ENCODE measurements at places on chromosomes 2 and 18.
A peak's percentile ranks its signal among the peaks of the same experiment; 100 is the strongest.

DNA sequence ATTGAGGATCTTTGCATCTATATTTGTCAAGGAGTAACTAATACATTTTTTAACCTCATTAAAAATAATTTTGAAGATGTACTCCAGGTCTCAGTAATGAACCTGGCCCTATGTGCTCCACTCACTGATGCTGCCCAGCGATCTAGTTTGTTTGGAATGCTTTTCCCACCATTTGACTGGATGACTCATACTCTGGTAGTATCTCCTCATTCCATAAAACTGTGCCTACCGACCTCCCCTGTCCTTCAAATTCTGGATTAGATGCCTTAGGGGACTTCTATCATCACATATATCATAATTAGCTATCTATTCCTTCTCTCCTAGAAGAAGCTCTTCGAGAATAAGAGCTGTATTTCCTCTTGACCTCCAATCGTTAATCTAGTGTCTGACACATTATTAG lies 83.8 kb downstream of the FAM117B start:
- no peak for DNase-seq

DNA sequence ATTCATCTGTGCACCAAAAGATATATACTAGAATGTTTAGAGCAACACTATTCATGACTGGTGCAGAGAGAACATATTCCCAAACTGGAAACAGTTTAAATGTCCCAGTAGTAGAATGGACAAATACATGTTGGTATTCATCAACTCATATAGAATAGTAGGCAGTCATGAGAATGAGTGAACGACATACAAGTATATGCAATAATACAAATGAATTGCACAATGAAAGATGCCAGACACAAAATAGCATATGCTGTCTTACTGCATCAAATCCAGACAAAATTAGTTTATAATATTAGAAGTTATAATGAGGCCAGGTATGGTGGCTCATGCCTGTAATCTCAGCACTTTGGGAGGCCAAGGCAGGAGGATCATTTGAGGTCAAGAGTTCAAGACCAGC lies 8.3 kb upstream of the PRKAG3 start:
- DNase-seq = no peak

DNA sequence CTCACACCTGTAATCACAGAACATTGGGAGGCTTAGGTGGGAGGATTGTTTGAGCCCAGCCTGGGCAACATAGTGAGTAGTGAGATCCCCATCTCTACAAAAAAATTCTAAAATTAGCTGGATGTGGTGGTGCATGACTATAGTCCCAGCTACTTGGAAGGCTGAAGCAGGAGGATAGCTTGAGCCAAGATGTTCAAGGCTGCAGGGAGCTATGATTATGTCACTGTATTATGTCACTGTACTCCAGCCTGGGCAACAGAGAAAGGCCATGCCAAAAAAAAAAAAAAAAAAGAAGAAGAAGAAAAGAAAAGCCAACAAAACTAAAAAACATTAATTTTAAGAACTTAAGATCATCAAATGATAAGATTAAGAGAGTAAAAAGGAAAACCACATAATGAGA lies 17.4 kb upstream of the NCOA1 start:
- no peak for DNase-seq

DNA sequence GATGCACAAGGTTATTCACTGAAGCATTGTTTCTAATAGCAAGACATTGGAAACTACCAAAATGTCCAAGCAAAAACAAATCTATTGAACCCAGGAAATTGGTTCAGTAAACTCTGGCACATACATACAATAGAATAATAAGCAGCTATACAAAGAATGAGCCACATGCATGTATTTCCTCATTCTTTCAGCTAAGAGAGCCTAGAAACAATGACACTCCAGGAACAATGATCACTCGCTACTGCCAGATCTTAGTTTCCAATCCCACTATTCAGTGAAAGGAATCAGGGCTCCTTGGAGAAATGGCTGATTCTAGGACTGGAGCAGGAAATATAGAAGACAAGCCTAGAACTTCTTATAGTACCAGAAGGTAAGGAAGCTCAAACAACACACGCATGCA lies 221.9 kb upstream of the AGAP1 start:
- DNase-seq = no peak

- no peak for DNase-seq
Measured at GRCh38 chr2:207182911-207183310, 17.2 kb upstream of the KLF7 start.

DNA sequence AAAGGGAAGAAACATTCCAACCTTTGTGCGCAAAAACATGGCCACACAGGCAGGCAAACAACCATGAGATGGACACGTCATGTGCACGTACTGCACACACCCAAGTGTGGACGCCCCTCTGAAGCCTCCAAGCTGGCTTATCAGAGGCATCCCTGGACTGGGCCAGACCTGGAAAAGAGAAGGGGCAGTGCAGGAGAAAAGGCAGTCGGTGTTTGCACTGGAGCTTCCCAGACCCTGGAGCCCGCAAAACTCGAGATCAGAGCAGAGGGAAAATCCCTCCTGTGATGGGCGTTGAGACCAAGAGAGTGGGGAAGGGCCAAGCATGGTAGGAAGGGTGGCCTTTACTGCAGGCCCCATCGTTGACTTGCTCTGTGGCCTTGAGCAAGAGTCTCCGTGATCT lies 269.5 kb downstream of the CYRIA start:
- DNase-seq = no peak

GRCh38 chr2:85838641-85839040 lies 50.1 kb downstream of the ST3GAL5 start:
- DNase-seq = no peak

DNA sequence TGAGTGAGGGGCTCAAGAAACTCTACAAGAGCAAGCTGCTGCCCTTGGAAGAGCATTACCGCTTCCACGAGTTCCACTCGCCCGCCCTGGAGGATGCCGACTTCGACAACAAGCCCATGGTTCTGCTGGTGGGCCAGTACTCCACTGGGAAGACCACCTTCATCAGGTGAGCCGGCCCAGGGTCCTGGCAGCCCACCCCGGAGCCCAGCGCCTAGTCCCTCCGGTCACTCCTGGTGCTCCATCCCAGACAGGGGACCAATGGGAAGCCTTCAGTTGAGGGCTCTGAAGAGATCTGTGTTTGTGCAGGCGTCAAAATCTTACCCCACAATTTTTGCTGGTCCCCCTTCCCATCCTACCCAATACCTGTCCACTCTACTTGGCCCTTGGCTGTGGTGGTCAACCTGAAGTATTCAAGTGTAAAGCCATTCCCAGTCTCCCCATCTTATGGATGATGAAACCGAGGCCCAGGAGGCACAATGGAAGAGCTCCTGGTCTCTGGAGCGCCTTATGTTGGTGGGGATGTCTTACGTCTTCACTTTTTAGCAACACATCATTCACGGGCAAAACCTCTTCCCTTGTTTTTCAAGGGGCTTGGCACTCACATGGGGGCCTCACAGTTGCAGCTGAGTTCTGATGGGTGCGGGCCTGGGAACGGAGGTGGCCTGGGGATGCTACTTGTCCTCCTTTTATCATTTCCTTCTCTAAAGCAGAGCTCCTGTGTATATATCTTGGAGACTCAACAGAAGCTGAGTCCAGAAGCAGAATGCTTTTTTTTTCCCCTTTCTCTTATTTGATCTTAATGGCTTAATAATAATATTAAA lies 941 bp downstream of the EHD3 start:
- DNase-seq = no peak

DNA sequence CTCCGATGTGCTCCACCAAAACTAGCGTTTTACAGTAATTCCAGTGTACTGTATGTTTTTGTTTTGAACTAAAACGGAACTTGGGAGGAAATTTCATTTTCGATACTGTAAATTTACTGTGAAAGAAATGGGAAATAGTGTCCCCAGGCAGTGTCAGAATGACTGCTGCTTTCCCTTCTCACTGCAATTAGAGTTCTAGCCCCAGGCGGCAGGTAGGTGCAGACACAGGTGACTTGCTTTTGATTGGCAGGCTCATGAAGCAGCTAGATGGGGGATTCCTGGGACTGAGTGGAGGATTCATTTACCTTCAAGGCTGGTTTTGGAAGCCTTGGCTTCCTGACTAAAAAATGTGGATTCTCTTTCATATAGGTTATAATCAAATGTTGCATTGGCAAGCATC lies 27.0 kb downstream of the RPRM start:
- DNase-seq = no peak

- no peak for DNase-seq
Measured at GRCh38 chr2:230751062-230751461, 38.4 kb downstream of the CAB39 start.

DNA sequence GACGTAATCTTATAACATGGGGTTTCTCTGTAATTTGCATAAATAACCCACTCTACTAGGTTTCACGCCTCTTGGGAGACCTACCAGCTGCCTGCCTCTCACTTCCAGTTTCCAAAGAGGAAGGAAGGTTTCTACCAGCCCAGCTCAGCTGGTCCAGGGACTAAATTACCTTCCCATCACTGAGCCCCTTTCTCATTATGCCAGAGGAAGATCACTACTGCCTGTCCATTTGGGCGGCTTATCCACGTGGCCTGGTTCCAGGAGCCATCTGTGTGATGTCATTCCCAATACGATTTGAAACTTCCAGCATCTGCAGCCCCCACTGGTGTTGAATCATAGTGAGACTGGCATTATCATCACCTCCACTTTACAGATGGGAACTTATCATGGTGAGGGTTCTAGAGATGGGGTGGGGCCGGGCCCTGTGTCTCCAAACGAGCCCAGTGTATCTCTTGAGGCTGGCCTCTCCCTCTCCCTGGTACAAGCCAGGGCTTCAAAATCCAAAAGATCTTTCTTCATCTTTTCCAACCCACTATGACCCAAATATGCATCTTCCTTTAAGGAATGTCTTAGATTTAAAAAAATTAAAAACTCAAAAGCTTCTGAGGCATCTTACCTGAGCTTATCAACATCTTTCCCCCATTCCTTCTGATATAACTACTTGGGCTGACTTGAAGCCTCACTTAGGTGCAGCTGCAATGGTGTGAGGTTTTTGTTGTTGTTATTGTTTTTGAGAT lies 140.8 kb downstream of the DDX1 start:
- no peak for DNase-seq

DNA sequence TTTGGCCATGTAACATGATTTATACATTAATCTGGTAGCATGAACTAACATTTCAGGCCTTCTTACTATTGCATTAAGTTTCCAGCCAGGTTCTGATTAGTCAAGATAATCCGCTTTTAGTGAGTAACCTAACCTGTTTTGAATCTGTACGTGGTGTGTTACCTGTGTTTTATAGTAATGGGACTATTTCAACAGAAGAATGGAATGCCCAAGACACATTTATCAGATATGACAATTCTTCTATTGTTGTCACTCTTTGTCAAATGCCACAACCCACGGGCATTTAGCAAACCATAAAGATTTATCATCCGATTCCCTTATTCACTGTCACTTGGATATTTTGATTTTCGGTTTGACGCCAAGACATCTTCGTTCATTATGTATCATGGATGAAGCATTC lies 117.9 kb downstream of the ETAA1 start:
- DNase-seq = no peak

DNA sequence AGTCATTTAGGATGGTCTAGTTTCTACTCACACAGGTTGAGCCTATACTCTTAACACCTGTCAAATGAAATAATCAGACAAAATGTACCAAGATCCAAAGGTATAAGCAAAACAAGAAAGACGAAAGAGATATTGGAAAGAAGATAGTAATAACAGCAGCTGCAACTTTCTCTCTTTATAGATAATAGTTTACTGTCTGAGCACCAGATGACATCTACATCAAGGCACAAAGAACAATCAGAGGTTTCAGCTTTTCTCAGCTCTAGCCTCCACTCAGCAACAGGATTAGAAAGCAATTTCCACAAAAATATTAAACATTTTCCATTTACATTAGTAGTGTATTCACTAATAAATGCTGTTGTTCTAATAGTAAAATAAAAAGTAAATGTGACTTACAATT lies 66.3 kb downstream of the RTTN start:
- DNase-seq = no peak

- DNase-seq = peak; percentile 73
Measured at GRCh38 chr2:38076710-38077430, 919 bp upstream of the CYP1B1 start.

GRCh38 chr2:106012591-106013347 lies 181.3 kb downstream of the UXS1 start:
- DNase-seq = no peak

DNA sequence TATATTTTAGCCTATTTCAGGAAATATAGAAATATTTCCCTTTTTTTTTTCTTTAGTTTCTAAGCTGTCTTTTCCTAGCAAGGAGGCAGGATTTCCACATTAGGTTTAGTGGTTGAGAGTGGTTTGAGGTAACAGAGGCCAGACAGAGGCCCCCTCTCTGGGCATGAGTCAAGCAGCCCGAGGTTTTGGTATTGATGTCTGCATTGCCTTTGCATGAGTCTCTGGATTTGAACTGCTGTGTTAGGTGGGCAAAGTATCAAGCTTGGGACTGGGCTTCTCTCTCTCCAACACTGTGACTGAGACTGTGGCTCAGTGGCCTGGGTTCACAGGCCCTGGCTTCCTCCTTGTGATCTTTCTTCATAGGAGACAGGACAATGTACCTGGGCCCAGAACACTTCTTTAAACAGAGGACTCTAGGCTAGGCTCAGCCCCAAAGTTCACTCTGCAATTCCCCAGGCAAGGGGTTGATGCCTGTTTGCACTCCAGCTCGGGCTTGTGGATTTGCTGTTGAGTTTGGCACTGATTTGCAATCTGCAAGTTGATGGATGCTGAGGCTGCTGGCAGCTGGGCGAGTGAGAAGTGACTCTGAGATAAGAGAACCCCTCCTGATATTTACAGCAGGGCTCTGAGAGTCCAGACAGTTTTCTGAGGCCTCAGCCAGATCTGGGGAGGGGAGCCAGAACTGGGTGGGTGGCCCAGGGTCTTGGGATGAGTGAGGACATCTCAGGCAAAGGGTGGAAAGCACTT lies 271.2 kb downstream of the EN1 start:
- no peak for DNase-seq

GRCh38 chr2:193847991-193848390 lies 1653.3 kb upstream of the TMEFF2 start:
- no peak for DNase-seq

- no peak for DNase-seq
Measured at GRCh38 chr2:240637901-240638345, 12.6 kb downstream of the GPR35 start.

- DNase-seq = no peak
Measured at GRCh38 chr2:80396276-80396675, 91.7 kb upstream of the LRRTM1 start.

DNA sequence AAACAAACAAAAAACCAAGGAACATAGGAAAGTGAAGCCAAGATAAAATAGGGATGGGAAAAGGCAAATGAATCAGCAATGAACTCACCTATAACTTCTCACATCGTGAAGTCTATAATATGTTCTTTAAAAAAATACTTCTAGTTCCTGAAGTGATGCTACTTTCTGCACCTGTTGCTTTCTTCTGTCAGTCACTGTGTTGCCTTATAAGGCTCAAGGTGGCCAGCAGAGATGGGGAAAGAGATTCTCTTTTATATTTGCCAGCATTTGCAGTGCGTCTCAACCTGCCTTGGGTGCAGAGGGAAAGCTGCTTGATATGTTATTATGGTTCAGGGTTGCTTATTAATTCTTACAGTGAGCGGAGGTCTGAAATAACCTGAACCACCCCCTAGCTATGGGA lies 14.0 kb downstream of the QPCT start:
- DNase-seq = no peak

- no peak for DNase-seq
Measured at GRCh38 chr2:85800586-85800985, 46.8 kb downstream of the ATOH8 start.

Data from stimulated activated CD8-positive, alpha-beta memory T cell treated with anti-CD3 and anti-CD28 coated beads, Interleukin-4, amount 100 ng/mL, for 24 hours (primary cell).